ENCODE measurements at places on chromosomes 4 and X.

DNA sequence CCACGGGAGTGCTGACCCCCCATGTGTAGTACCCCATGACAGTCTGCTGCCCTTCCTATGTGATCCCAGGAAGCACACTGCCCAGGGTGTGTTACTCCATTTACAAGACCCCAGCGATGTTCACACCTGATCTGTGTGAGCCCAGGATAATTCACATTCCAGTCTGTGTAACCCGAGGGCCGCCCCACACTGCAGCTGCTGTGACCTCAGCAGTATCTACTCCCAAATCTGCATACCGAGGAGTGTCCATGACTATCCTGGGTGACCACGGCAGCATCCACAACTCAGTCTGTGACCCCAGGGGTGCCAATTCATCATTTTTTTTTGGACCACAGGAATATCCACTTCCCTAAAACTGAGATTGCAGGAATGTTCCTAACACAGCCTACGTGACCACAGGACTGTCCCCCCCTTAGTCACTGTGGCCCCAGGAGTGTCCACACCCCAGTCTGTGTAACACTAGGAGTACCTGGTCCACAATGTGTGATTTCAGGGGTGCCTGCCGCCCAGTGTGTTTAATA is 7.8 kb upstream of the GLOD5 start:
- no peak for DNase-seq

GRCh38 chrX:40809210-40809609 is 73.9 kb upstream of the MED14 start:
- no peak for DNase-seq

GRCh38 chrX:23919706-23920320 is 12.0 kb downstream of the CXorf58 start:
- no peak for DNase-seq

GRCh38 chr4:174681723-174682300 is 147.2 kb downstream of the GLRA3 start:
- DNase-seq = peak; percentile 7

DNA sequence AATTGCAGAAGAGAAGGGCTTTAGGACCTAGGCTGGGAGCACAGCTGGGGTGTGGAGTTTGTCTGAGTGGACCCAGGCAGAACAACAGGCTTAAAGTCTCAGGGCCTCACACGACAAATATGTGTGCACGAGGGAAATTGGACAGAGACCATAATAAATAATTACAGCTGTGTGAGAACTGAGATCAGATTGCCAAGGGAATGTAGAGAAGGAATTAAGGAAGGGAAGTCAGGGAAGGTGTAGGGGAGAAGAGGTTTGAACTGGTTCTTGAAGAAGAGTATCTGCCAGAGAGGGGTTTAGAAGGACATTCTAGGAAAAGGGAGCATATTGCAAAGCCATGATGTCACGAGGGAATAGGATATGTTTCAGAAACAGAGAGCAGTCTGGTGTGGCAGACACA is 120.7 kb upstream of the TSPAN5 start:
- DNase-seq = no peak

GRCh38 chr4:18635531-18635930 is 614.0 kb upstream of the LCORL start:
- no peak for DNase-seq

DNA sequence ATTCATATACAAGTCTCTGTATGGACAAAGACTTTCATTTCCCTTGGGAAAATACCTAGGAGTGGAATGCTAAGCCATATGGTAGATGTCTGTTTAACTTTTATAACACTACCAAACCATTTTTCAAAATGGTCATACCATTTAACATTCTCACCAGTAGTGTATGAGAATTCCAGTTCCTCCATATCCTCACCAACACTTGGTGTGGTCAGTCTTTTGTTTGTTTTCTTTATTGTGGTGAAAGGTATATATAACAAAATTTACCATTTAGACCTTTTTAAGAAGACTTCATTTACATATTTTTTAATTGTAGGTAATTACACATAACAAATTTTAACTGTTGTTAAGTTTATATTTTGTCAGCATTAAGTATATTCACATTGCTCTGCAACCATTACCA is 12.7 kb upstream of the APLN start:
- no peak for DNase-seq

GRCh38 chr4:36039026-36039425 is 205.3 kb downstream of the ARAP2 start:
- DNase-seq = no peak

- no peak for DNase-seq
Observed at GRCh38 chr4:25937801-25938200, 23.8 kb downstream of the SMIM20 start.

DNA sequence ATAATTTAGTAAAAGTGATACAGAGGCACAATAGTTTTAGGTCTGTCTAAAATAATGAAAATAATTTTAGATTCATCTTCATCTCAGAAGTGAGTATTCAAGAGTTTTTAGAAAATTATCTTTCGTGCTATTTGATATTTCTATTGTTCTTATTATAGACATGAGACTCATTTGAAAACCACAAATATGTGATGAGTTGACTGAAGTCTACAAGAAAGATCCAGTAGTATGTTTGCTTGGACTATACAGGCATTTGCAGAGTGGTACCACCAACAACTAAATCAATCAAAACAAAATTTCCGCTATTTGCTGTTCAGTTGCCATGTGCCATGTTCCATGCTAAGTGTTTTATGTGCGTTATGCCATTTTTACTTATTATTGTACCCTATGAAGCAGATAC is 1318.5 kb downstream of the STIM2 start:
- DNase-seq = no peak

DNA sequence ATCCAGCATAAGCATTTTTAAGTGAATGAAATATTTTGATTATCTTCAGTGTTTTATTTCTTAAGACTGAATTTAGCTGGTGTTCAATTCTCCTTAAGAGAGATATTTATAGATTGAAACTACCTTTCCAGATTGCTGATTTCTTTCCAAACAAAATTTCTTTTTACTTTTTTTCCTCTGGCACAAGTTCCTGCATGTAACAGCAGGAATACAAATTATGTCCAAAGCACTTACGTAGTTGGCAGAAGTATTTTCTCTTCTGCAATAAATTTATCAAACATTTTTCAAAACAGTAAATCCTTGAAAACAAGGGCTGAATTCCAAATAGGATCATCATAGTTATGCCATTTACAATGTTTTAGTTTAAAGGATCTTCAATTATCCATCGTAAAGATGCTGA is 412.6 kb downstream of the IQCM start:
- DNase-seq = no peak

GRCh38 chr4:184318852-184319251 is 101.2 kb upstream of the ENPP6 start:
- no peak for DNase-seq

- DNase-seq = no peak
Observed at GRCh38 chr4:183438458-183439113, 5.8 kb upstream of the CDKN2AIP start.

- DNase-seq = no peak
Observed at GRCh38 chrX:72026341-72027023, 105.2 kb downstream of the RTL5 start.

- no peak for DNase-seq
Observed at GRCh38 chr4:42627885-42628646, 28.8 kb downstream of the ATP8A1 start.

- no peak for DNase-seq
Observed at GRCh38 chr4:136113921-136114320, 1418.4 kb downstream of the PCDH18 start.

DNA sequence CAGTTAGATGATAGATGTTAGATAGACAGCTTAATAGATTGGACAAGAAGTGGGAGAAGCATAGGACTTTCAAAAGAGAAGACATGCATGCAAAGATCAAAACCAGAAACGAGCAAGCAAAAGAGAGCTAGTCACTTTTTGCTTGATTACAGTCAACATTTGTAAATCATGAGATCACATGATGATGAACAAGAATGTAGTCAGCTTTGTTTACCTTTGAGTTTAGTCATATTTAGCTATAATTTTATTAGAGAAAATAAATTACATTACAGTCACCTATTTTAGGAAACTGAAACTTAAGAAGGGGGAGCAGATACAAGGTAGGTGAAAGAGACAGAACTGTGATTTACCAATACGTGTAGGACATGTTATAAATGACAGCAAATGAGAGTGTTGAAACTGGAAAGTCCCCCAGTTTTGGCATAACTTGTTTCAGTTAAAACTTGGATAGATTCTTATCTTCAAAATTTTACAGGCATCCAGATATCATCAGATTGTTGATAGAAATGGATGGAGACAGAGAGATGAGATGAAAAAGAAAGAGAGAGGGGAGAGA is 1083.1 kb upstream of the PCDH10 start:
- DNase-seq = no peak
